ENCODE measurements at places on chromosomes 6 and 20.

DNA sequence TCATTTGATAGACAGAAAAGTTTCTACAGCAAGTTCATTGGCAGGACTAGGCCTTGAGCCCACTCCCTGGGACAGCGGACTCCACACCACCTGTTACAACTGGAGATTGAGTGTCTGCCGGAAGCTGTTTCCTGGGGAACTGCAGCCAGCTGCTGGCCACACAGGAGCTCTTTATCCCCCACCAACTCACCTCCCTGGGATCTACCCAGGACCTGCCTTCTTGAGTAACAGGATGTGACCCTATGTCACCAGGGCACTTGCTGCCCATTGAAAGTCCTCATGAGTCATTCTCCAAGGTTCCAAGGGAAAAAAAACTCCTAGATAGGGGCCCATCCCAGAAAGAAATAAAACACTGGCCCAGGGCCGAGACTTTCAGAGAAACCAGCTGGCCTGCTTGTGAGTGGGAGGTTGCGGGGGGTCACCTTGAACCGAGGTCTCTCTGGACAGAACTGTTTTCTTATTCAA, 37.4 kb upstream of the SLC9A8 start:
- no peak for DNase-seq

DNA sequence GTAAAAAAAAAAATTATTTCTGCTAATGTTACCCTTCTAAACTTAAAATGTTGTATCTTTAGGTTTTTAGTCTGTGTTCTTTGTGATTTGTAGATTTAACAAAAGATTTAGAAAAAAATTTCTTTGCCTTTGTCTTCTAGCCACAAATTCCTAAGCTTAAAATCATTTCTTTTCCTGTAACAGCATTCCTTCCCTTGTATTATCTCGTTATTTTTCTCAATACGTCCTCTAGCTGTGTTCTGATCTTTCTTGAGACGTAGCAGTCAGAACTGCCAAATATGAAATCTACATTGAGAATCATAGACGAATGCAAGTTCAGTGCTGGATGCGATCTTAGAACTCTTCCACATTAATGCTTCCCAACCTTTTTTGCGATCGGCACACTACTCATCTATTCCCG, 283.1 kb downstream of the UTRN start:
- DNase-seq = no peak

- no peak for DNase-seq
Measured at GRCh38 chr6:137049095-137049494, 4.3 kb upstream of the IL20RA start.

GRCh38 chr6:170292407-170293158, 1.7 kb upstream of the DLL1 start:
- DNase-seq = no peak

DNA sequence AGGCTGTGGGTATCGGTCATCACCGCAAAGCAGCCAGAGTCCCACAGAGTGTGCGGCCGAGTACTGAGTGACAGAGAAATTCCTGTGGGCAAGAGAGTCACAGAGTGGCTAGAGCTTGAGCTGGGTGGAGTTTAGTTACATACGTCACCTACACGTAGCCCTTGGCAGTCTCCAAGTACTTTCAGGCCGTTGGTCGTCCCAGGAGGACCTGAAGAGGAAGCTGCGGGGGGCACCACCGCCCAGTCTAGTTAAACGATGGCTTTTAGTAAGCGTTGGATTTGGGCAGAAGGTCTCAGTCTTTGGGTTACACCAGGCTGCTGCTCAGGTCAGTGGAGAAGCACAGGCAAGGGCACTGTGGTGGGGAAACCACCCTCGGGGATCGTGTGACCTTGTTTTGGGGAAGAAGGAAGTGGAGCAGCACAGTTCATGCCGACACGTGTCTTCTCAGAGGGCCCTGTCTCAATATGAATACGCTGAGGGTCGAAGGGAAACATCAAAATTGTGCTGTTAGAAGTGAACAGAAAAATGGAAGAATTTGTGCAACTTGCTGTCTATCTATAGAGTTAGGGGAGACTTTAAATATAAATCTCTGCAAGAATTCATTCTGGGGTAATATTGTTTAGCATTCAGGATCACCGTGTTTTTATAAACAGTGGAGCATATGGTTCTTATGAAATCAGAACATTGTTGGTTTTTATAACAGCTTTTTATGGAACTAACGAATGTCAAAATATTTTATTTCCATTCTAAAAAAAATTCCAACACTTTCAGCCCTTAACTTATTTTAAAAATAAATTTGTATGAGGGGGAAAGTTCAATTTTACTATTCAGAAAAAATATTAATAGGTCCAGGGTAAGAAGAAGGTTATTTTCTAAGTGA, 28.6 kb downstream of the KIF25 start:
- DNase-seq = no peak

- DNase-seq = no peak
Measured at GRCh38 chr20:34532320-34532719, 16.1 kb downstream of the DYNLRB1 start.

DNA sequence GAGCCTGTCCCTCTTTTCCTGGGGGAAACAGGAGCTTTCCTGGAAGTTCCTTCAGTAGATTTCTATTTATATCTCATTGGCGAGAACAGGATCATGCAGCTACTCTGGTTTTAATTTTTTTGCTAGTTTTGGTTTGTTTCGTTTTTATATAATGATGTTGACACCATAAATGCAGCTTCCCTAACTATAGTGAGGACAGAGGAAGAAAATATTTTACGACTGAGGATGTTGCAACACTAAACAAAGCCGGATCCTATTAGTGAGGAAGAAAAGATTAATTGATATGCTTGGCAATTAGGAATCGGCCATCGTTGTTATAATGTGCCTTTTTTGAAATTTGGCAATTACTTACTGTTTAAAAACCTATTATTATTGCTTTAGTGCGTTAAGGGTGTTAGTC, 16.6 kb downstream of the KDM1B start:
- no peak for DNase-seq

DNA sequence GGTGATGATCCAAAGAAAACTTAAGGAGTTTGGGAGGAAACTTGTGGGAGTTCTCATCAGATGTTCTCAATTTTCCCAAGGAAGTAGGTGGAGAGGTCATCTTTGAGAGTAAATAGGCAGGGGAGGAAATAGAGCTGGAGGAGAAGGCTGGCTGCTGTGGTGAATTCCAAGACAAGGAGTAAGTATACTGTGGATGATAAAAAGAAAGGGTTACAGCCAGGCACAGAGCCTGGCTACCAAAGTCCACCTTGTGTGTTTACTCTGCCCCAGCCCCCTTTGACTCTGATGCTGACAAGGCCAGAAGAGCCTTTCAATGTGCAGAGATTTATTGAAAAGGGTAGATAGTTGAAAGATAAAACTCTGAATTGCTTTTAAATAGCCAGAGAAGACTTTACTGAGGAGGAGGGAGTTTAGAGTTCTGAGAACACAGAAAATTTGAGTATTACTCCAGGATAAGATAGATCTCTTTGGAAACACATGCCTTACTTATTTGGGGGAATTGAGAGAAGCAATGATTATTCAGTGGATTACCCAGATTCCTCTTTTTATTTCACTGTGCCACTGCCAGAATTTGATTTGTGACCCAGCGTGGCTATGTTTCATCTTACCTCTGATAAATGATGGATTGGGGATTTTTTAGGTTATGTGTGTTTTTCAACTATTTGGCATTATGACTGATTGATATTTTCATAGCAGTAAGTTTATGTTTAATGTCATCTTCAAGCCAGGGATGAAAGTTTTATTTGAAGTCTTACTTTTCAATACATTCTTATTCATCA, 182.6 kb upstream of the JAG1 start:
- no peak for DNase-seq

DNA sequence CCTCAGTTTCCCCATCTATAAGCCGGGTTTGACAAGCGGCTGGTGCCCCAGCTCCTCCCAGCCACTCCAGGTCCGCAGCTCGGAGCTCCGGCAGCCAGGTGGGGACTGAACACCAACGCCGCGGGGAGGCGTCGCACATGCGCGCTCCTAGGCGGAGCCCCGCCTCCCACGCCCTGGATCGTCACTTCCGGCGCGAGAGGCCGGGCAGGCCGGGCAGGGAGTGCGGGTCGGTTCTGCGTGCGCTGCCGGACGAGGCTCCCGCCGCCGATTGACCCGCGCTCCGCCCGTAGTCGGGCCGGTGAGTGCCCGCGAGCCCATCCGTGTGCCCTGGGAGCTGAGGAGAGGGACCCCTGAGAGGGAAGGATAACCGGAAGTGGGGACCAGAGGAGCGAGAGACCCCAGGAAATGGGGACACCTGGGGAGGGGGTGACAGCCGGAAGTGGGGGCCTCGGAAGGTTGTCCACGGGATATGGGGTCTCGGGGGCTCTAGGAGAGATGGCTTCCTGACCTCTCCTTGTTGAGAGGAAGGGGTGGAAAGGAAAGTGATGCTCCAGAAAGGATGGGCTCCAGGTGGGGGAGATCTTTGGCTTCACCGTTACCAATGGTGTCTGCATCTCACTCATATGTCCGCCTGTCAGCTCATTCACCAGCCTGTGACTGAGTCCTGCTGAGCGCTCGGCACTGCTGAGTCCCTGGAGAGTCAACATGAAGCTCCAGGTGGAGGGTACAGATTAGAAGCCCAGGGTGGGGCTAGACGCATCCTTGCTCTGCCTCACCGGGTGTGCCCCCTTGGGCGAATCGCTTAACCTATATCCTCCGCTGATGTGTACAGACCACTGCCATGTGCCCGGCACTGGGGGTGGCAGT, at the start of gene TTPAL:
TSS of gene TTPAL (plus strand) at position 181 of the 867 bp plus-strand sequence. CDS start 4,126 bp downstream, outside the sequence.
- peak; percentile 95 for DNase-seq
